ENCODE measurements at places on chromosomes 6 and 20.

- DNase-seq: no peak
These were observed 94.7 kb upstream of the NFATC2 start for GRCh38 chr20:51637241-51637640.

- DNase-seq: no peak
These were observed 49.0 kb upstream of the ANKEF1 start for GRCh38 chr20:9985773-9986172.

- no peak for DNase-seq
These were observed 25.2 kb upstream of the MC3R start for GRCh38 chr20:56223352-56223751.

DNA sequence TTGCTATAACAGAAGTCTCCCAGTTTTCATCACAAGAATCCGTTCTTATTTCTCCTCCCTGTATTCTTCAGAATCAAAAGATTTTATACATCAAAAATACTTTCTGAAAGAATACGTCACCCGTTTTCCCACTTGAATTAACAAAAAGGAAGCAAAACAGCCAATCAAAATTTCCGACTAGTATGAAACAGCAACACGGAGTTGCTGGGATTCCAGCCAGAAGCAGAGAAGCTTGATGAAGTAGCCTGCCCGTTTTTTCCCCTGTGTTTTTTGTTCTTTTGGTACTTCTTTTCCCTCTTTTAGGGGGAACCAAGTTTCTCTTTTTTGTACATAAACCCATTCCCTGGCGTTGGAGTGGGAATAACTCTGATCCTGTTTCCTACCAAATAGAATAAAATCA lies 14.6 kb downstream of the TXLNB start:
- DNase-seq: no peak

GRCh38 chr6:161836643-161837448 lies 563.0 kb upstream of the AGPAT4 start:
- DNase-seq: no peak

- DNase-seq: no peak
These were observed 204.2 kb downstream of the BCAS1 start for GRCh38 chr20:53865901-53866793.

DNA sequence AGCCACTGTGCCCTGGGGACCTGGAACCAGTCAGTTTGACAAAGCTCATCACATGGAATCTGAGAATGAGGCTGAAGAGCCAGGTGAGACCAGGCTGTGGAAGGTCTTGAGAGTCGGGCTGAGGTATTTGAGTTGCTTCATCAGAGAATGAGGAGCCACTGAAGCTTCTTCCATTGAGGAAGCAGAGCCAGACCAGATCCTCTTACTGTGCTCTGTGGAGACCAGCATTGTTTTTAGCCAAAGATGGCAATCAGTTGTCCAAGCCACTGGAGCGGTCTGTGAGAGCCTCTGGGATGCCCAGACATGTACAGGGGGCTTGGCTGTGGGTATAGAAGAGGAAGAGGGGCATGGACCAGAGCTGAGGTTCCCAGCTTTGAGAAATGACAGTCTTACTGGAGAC lies 6.1 kb upstream of the EPB41L1 start:
- DNase-seq: no peak

DNA sequence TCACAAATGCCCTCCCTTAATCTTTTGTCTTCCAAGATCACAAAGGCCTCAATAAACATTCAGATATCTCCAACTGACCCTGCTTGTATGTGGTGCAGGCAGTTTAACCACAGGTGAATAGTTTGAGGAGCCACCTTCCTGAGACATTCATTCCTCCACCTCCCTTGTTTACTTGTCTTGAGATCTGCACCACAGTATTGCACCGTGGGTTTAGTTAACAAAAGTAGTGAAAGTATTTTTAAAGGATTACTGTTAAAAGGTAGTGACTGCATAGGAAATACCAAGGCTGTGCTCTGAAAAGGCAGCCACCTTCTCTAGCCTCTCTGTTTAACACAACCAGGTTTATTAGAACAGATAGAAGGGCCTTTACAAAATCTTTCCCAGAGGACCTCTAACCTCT lies 46.5 kb downstream of the SESN1 start:
- DNase-seq: no peak

- DNase-seq: peak; percentile 22
These were observed 201.3 kb upstream of the BTBD3 start for GRCh38 chr20:11716239-11716944.

- no peak for DNase-seq
These were observed 45.0 kb downstream of the HACE1 start for GRCh38 chr6:104814743-104815142.

- no peak for DNase-seq
These were observed 122.2 kb downstream of the UNC5CL start for GRCh38 chr6:40916845-40917244.

- DNase-seq: no peak
These were observed 140.7 kb downstream of the ZDHHC14 start for GRCh38 chr6:157521362-157522335.

- no peak for DNase-seq
These were observed 19.4 kb downstream of the CASS4 start for GRCh38 chr20:56431471-56431870.

- DNase-seq: no peak
These were observed 12.5 kb downstream of the UCKL1 start for GRCh38 chr20:63943808-63944077.

DNA sequence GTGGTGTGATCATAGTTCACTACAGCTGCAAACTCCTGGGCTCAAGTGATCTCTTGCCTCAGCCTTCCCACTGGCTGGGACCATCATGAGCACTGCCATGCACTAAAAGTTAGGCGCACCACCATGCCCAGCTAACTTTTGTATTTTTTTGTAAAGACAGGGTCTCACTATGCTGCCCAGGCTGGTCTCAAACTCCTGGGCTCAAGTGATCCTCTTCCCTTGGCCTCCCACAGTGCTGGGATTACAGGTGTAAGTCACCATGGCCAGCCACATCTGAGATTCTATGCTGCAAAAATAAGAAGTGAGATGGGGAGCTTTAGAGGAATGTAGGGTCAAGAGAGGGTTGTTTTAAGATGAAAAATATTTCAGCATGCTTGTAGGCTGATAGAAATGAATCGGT lies 1.5 kb upstream of the FAM83D start:
- DNase-seq: no peak

DNA sequence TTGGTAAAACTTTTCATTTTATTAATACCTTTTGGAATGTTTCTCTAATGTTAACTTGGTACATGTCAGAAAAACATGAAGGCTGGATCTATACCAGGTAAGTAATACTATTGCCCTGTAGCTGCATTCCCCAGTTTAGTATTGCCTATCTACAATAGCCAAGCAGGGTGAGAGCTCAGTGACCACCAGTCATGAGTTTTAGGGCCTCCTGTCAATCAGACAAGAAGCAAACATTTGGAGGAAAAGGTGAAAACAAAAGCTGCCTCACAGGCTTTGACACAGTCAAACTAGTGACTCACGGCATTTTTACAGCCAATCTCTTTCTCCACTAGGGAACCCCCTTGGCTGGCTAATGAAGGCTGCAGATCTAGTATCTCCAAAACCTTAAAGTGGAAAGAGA lies 9.5 kb upstream of the CDC5L start:
- no peak for DNase-seq

- no peak for DNase-seq
These were observed 94.8 kb upstream of the PMEPA1 start for GRCh38 chr20:57804470-57805250.

- no peak for DNase-seq
These were observed 3.9 kb upstream of the LY6G6D start for GRCh38 chr6:31711233-31711632.

DNA sequence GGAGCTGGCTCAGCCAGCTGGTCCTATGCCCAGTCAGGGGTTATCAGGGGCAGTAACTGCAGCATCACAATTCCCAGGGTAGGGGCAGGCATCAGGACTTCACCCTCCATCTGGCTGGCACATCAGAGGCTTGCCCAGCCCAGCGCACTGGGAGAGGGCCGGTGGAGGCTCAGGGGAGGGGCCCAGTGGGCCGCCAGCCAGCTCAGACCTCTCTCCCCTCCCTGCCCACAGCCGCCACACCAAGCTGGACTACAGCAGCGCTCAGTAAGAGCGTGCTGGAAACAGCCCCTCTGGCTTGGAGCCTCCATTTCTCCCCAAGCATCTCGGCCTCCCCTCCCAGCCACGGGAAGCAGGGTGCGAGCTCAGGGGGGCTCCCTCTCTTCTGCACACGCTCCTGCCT lies 22.0 kb downstream of the ADA start:
- DNase-seq: no peak

- no peak for DNase-seq
These were observed 54.7 kb downstream of the RAB44 start for GRCh38 chr6:36752187-36752885.

DNA sequence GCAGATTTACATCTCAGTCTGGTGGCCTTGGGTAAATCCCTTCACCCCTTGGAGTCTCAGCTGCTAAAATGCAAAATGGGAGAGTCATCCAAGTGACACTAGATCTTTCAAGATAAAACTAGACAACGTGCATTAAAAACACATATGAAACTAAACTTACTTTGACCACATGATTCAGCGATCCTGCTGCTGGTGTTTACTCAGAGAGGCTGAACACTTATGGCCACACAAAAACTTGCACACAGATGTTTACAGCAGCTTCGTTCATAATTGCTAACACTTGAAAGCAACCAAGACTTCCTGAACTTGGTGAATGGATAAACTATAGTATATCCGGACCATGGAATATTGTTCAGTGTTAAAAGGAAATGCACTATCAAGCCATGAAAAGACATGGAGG lies 55.3 kb upstream of the GPR6 start:
- no peak for DNase-seq

GRCh38 chr6:99668036-99668705 lies 61.5 kb downstream of the PRDM13 start:
- DNase-seq: peak; percentile 76

DNA sequence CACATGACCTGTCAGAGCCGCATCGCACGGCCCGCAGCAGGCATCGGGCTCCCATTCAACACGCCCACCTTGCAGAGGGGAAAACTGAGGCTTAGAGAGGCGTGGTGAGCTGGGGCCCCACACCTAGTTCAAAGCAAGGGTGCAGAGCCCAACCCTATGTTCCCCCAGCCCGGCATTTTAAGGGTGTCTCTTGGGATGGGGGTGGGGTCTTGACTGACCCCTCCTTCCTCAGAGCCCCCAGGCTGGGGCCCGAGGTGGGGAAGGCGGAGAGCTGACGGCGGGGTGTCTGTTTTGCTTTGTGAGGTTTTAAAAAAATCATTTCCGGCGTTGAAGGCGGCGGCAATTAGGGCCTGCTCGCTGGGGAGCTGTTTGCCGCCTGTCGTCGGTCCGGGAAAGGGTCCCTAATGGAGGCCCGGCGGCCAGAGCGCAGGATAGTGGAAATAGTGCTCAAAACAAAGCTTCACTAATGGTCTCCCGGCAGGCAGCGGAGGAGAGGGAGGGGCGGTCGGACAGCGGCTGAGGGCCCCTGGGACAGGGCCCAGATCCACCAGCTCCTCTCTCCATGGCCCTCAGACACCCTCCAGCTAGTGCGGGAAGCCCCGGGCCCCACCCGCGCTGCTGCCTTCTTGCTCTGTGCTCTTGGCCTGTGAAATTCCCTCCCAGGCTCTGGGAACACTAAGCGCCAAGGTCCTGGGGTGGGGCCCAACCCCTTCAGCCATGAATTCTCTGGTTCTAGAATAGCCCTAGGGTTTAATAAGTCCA lies 11.9 kb downstream of the VSTM2L start:
- DNase-seq: peak; percentile 66

DNA sequence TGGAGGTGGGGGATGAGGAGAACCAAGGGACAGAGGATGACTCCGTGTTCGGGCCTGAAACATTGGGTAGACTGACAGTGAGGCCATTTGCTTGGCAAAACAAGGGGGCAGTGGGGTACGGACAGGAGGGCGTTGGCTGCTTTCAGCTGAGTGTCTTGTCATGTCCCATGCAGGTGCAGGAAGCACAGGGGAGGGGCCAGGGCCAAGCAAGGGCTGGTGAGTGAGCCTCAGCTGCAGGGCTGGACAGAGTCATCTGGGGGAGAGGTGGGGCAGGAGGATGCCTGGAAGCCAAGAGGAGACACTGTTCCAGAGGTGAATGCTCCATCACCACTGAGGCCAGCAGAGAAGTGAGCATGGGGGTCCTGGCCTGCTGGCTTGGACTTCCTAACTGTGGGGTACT lies 78.4 kb downstream of the ERMARD start:
- DNase-seq: no peak

DNA sequence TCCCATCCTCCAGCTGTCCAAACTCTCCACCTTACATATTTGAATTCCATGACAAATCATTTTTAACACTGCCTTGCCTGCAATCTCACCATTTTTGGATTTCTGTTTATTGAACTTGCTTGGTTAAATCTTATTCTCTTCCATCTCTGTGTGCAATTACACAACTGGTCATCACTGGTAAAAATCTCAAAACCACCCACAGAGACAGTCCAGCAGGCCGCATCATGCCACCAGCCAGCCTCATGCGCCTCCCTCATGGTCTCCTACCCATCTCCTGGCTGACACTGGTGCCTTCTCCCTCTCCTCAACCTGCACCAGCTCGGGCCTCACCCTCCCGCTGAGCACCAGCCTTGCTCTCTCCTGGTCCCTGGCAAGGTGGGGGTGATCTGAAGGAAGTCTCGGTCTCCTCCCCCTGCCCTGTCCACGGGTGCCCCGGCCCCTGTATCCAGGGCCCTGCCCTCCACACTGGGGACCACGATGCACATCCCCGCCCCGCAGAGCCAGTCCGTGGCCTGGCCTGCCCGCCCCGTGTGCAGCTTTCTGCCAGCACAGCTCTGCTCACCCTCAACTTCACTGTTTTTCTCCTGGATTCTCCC lies 92.0 kb downstream of the THBS2 start:
- DNase-seq: no peak

DNA sequence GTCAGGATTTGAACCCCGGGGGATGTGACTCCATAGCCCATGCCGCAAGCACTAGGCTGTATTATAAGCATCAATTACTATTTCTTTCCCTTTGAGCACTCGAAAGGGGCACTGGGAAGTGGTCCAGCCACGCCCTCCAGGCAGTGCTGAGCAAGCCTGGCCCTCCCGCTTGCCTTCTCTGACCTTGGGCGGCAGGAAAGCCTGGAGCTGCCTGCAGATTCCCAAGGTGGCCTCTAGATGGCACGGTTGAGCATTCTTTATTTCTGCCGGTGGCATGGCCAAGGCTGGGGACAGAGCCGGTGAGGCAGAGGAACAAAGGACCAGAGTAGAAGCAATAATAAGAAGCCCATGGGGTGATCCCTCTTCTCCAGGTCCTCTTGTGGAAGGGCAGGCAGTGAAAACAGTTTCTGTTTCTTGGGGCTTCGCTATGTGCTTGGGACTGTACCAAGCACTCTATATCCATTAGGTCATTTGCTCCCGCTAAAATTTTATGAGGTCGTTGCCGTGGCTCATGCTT lies 32.0 kb downstream of the ARHGAP40 start:
- peak; percentile 21 for DNase-seq

GRCh38 chr20:16589623-16590022 lies 16.4 kb upstream of the KIF16B start:
- no peak for DNase-seq

DNA sequence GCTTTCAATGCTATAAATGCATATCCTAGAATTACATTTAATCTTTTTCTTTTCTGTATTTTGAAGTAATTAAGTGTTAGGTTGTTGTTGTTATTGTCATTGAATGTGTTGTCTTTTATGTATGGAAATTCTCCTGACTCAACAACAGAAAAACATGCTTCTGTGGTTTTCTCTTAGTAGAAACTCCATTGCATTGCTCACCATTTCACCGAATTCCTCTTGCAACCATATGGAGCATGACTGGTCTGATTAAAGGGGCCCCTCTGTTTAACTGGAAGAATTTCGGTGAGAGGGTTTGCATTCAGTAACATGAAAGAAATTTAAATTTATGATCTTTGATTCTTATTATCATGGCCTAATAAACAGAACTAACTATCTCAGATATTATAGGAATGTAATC lies 454.3 kb upstream of the JARID2 start:
- no peak for DNase-seq

Data from NCI-H1092 (cell line).